ENCODE measurements at places on chromosomes 4 and X.

- no peak for DNase-seq
These were observed 27.7 kb downstream of the PAK3 start for GRCh38 chrX:111123606-111124179.

- no peak for DNase-seq
These were observed 389.7 kb upstream of the NR3C2 start for GRCh38 chr4:148831945-148832344.

GRCh38 chrX:31679861-31680260, 608.0 kb upstream of the FTHL17 start:
- DNase-seq = no peak

DNA sequence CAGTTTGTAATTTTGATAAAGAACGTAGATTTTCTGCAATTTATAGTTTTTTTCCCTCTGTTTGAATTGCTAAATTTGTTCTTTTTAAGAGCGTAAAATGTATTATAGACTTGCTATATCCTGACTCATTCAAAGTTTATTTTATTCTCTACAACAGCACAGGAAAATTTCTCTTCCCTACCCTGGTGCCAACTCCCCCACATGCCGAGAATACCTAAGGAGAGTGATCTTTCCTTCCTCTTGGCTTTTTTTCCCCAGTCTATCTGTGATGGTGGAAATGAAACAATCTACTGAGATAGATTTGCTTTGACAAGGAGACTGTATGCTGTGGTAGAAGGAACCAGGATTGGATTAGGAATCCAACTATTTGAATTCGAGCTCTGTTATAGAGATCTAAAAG, 271.6 kb downstream of the TLL1 start:
- DNase-seq = no peak

- no peak for DNase-seq
These were observed 51.2 kb downstream of the TBL1X start for GRCh38 chrX:9515973-9516538.

GRCh38 chrX:76148753-76149152, 24.1 kb upstream of the PBDC1 start:
- DNase-seq = no peak

DNA sequence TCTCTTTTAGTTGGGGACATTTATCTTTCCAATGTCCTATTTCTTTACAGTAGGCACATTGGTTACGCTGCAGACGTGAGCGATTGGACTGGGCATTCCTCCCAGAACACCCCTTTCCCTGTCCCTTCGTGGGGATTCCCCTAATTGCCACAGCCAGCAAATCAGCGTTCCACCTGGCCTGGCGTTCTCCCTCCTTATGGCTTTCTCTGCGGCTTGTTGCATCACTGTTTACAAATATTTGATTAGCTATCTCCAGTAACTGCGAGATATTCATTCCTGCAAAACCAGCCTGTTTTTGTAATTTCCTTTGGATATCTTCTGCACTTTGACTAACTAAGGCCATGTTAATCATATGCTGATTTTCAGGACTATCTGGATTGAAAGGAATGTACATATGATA, 202.5 kb upstream of the KLF8 start:
- DNase-seq = no peak

- no peak for DNase-seq
These were observed 53.7 kb downstream of the DCTD start for GRCh38 chr4:182863501-182863900.

GRCh38 chr4:131566026-131566425, 1583.1 kb upstream of the PCDH10 start:
- no peak for DNase-seq

GRCh38 chrX:119069128-119069527, 3.7 kb upstream of the CT47C1 start:
- DNase-seq = no peak

DNA sequence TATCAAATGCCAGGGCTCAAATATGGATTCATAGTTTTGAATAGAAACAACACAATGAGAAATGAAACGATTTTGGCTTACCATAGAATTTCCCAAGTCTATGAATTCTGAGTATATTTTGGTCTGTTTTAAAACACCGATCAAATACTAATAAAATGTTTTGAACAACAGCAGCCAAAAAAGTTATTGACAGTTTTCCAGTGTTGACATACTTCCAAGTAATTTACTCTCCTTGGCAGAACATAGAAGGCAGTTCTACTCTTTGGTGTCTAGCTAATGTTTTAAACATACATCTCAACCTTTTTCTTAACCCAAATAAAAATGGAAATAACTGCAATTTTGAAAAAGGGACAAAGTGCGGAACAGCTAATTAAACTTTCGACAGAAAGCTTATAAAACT, 1419.8 kb downstream of the ADGRL3 start:
- no peak for DNase-seq

Data from stimulated activated CD8-positive, alpha-beta memory T cell treated with anti-CD3 and anti-CD28 coated beads, Interleukin-15, amount 100 ng/mL, for 4 hours (primary cell).